Ovary (tissue), 10 donors: ENCODE measurements at places on chromosomes 1 and 21.

DNA sequence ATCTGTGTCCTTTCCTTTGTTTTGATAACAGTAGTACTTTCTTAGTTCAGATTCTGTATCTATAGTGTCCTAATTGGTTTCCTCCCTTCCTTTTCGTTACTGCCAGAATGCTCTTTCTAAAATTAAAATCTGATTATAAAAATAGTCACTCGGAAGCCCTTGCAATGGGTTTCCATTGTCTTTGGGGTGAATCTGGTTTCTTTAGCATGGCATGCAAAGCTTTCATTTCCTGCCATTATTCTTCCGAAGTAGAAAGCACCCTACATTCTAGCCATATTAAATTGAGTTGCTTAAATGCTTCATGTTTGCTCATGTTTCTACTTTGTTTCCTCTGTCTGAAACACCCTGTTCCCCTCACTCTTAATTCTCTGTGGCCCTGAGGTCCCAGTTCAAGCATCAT is 53.2 kb upstream of the MACF1 start:
- no peak for DNase-seq

DNA sequence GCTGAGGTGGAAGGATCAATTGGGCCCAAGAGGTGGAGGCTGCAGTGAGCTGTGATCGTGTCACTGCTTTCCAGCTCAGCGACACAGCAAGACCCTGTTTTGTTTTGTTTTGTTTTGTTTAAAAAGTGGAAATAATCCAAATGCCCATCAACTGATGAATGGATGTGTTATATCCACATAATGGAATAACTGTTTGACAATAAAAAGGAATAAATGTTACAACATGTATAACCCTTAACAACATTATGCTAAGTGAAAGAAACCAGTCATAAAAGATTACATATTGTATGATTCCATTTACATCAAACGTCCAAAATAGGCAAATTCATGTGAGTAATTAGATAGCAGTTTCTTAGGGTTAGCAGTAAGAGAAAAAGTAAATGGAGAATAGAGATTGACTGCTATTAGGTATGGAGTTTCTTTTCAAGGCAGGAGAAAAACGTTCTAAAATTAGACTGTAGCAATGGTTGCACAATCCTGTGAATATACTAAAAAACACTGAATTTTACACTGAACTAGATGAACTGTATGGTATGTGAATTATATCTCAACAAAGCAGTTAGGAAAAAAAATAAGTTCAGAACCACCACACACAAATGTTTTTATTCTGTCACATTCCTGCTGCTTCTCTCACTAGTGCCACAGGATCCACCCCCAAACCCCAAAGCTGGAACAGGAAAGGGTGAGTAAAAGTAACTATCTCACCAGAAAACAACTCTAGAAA is 15.7 kb downstream of the FOXJ3 start:
- no peak for DNase-seq

DNA sequence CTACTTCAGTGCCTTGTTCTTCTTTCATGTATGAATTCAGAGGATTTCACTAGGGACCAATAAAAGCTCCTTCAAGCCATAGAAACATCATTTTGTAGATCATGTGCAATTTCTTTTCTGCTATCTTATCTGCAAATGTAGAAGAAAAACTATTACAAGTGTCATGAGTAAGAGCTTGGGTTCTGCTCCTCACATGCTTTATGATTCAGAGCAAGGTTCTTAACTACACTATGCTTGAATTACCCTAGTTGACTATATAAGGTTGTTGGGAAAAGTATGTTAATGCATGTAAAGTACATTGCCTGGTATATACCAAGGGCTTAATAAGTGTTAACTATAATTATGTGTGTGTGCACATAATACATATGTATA is 91.4 kb upstream of the S1PR1 start:
- DNase-seq: no peak

GRCh38 chr1:167654975-167655575 is 25.0 kb downstream of the RCSD1 start:
- no peak for DNase-seq

DNA sequence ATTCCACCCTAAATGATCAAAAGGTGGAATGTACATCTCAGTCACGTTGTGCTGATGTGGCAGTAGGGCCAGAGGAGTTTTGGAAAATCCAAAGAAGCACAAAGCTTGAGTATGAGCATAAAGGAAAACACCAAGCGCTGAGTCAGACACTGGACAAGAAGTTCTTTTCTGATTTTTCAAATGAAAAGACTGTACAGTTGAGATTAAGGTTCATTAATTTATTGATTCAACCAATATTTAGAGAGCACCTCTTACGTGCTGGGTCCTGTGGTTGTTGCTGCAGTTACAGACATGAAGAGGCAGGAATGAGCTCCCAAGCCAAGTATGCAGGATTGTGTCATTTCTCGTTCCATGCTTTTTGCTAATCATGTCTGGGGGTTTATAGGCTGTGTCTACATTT is 28.9 kb upstream of the APP start:
- DNase-seq: no peak

DNA sequence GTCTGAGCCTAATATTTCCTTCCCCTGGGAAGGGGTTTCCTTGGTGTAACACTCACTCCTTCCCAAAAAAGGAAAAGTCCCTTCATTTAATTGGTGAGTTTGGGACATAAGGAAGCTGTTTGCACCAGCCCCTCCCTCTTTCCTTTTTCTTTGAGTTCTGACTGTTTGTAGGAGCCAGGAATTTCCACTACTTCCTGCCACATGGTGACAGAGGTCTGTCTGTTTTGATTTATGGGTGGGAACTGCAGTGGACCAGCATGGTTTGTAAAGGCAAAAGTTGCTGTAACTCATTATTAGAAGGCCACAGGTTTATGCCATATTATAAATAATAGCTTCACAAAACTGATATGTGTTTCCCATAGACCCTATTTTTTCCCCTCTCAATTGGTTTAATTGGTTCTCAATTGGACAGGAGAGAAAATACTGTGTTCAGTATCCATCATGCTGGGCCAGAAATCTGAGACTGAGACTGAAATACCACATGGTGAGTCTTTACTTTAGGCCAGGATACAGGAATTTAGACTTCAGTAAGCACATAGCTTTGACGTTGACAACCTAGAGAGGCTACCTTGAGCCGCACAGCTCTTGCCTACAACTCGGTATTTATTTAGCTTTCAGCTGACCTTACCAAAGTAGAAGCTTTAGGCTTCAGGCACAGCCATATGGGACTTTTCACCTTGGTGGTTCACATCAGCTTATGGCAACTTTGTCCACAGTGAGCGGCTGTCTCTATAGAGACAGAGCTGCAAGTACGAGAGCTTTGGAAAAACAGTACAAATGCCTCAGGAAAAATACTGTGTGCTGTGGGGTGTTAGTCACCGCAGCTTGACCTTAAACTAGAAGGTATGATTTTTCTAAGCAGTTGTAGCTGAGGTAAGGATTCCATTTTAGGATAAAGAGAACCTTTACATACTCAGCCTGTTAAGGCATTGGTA is 40.0 kb upstream of the RGS7 start:
- DNase-seq: no peak

DNA sequence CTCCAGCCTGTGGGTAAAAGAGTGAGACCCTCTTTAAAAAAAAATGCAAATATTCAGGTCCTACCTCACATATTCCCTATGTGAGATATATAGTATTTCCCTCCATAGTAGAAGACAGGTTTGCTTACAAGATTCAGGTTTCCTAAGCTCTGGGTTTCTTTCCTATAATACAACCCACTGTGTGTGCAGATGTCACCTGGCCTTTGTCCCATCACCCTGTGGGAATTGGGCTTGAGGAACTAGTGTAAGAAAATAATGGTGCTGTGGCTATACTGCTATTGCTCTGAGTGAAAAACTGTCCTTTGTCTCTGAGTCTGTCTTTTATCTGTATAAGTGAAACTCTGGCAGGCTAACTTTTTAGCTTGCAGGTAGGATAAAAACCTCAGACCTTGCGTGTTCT is 13.0 kb downstream of the C1orf146 start:
- no peak for DNase-seq

DNA sequence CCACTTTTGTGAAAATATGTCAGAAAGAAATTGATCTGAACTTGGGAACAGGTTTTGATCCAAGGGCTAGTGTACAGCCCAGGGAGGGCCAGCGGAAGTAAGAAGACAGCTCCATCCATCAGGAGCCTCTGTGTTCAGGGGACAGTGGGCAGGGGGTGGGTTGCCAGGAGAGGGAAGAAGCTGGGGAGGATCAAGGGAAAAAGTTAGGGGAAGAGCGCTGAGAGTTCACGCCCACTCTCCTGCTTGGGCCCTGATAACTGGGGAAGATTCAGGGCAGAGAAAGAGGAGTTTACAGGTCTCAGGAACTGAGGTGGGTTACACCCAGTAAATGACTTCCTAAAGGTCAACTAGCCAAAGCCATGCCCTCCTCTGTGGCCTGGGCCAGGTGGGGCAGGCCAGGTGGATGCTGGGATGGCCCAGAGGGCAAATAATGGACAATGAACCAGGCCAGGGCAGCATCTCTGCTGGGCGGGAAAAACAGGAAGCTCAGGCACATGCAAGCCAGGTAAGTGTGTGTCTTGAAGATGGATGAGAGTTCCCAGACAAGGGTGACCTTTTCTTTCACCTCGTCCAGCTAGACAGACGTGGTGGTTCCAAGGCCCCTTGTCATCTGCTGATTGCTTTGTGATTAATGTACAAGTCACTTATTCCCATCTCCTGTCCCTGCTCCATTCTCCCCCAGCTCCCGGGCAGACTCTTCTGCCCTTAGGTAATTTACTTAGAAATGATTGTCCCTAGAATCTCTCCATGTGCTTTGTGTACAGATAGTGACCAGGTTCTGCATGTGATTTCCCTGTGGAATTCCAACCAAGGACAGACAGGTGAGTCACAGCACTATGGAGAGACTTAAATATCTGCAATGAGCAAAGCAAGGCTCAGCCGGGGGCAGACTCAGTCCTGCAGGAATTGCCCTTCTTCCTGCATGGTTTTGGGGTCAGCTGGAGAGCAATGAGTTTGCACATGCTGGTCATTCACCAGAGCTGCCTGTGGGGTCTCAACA is 57.0 kb downstream of the MDM4 start:
- no peak for DNase-seq

DNA sequence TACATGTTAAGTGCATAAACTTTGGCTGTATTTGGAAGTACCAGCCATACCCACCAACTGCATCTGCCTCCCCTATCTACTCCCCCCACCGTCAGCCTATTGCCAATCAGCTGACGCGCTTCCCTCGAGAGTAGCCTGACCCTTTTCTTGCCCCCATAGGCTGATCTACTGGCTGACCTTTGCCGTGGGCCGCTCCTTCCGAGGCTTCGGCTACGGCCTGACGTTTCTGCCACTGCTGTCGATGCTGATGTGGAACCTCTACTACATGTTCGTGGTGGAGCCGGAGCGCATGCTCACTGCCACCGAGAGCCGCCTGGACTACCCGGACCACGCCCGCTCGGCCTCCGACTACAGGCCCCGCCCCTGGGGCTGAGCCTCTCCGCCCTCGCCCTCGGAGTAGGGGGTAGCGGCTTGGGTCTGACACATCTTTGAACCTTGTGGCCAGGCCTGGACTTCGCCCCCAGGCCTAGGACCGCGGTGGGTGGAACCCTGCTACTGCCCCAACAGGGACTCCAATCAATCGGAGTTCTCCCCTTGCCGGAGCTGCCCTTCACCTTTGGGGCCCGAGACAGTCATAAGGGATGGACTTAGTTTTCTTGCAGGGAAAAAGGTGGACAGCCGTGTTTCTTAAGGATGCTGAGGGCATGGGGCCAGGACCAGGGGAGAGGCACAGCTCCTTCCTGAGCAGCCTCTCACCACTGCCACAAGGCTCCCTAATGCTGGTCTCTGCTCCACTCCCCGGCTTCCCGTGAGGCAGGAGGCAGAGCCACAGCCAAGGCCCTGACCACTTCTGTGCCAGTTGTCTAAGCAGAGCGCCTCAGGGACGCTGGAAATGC is 4.0 kb downstream of the GLMP start:
- DNase-seq: peak; percentile 89

DNA sequence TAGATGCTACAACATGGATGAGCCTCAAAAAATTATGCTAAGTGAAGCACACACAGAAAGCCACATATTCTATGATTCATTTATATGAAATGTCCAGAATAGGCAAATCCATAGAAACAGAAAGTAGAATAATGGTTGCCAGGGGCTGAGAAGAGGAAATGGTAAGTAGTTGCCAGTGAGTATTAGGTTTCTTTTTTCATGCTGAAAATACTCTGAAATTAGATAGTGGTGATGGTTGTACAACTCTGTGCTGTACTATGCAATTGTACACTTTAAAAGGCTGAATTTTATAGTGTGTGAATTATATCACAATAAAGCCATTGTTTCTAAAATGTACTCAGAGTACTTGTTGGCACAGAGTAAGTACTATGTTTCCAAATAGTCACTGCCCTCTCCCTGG is 15.5 kb upstream of the GFI1 start:
- no peak for DNase-seq

DNA sequence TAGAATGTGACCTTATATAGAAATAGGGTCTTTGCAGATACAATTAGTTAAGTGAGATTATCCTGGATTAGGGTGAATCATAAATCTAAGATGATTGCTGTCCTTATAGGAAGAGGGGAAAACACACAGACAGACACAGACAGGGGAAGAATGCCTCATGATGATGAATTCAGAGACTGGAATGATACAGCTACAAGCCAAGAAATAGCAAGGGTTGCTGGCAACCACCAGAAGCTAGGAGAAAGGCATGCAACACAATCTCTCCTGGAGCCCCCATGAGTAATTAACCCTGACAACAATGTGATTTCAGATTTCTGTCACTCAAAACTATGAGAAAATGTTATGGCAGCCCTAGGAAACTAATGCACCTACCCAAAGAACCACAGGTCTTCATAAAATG is 19.1 kb upstream of the PPIH start:
- DNase-seq: no peak

- DNase-seq: no peak
These were observed 125.5 kb downstream of the PGBD5 start for GRCh38 chr1:230300322-230301301.

DNA sequence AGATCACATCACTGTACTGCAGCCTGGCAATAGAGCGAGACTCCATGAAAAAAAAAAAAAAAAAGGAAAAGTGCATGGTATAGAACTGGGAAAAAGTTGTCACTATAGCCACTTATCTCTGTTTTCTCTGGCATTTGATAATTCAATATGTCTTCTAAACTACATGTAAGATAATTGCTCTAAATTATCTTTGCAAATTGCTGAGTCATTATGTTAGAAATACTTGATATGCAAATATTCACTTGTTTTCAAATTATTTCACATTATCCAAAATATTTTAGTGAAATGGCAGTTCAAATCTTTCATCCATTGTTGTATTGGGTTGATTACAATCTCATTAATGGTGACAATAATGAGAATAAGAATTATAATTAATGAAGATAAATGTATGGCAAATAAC is 1455.1 kb downstream of the KCNT2 start:
- DNase-seq: no peak

DNA sequence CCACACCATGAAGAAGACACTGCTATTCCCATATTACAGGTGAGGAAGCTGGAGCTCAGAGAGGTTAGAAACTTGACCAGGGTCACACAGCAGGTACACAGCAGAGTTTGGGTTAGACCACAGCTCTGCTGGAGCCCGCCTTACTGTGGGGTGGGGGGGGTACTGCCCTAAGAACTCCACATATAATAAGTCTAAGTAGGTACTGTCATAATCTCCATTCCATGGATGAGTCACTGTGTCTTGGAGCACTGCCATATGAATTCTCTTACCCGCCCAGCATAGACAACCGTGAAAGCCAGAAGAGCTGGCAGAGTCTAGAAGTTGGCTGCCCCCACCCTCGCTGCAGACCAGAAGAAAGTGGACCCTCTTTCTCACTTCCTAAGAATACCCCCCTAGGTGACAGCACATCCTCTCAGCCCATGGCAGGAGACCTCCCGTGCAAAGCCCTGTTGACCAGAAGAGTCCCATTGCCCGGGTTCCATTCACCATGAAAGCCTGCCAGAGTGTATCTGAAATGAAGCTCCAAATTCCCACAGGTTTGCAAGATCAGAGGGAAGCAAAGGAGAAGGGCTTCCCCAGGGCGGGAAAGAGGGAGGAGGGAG is 5.2 kb upstream of the PLA2G2D start:
- DNase-seq: no peak
